ENCODE measurements at places on chromosomes 1 and 21. TPM values are rescaled to one million over a fixed set of nuclear protein-coding genes. Genes with fewer than 3 reads are reported as not detected.

The LDLRAD1 gene
- total RNA-seq = not detected

The CFHR5 gene
- total RNA-seq = not detected

The PIGP gene
- total RNA-seq = 42.5 TPM

The ADAMTS1 gene
- 80.2 TPM for total RNA-seq

The NHLH1 gene
- total RNA-seq = not detected

The TMIGD3 gene
- total RNA-seq = 2.8 TPM

The MMEL1 gene
- 0.32 TPM for total RNA-seq

The HSPB7 gene
- total RNA-seq = 2,365 TPM

The CYP4A11 gene
- not detected for total RNA-seq

The GLMN gene
- total RNA-seq = 6.9 TPM

The MXRA8 gene
- total RNA-seq = 35.2 TPM

The GJA8 gene
- total RNA-seq = not detected

The ATAD3A gene
- total RNA-seq = 13.6 TPM

The RGS8 gene
- total RNA-seq = 0.33 TPM

The APOBEC4 gene
- 0.09 TPM for total RNA-seq

The CLCA1 gene
- not detected for total RNA-seq

The SLAMF9 gene
- total RNA-seq = not detected

The ACTL8 gene
- not detected for total RNA-seq

The CXADR gene
- 18.2 TPM for total RNA-seq

The KCNK2 gene
- total RNA-seq = not detected

The ADAMTSL4 gene
- total RNA-seq = 57.0 TPM

The SERPINC1 gene
- not detected for total RNA-seq

The SPRR2F gene
- total RNA-seq = not detected

The TTC4 gene
- 13.1 TPM for total RNA-seq

The HNRNPCL4 gene
- not detected for total RNA-seq

The TNNI3K gene
- 78.4 TPM for total RNA-seq

The ACOT11 gene
- 31.3 TPM for total RNA-seq

The GJA5 gene
- 197 TPM for total RNA-seq

The IGSF5 gene
- total RNA-seq = 5.0 TPM

The SPRR2G gene
- not detected for total RNA-seq

The RIMS3 gene
- total RNA-seq = 4.8 TPM

The GRIK3 gene
- total RNA-seq = 0.95 TPM

The SSU72 gene
- total RNA-seq = 112 TPM

The GUCA2B gene
- not detected for total RNA-seq

The AZIN2 gene
- total RNA-seq = 4.1 TPM

The CYP4Z1 gene
- 0.47 TPM for total RNA-seq

The TNFRSF18 gene
- 0.38 TPM for total RNA-seq

The OR2T33 gene
- total RNA-seq = not detected

The PRDM16 gene
- 2.9 TPM for total RNA-seq

The SPRR2A gene
- total RNA-seq = not detected

The AGBL4 gene
- total RNA-seq = 4.3 TPM

The CD164L2 gene
- not detected for total RNA-seq

The MTMR11 gene
- total RNA-seq = 14.9 TPM

The B3GALT2 gene
- 59.2 TPM for total RNA-seq

The GIPC2 gene
- 1.6 TPM for total RNA-seq

The IFFO2 gene
- total RNA-seq = 7.3 TPM

The USH2A gene
- total RNA-seq = 2.6 TPM

The RHOC gene
- total RNA-seq = 222 TPM

The NBPF11 gene
- total RNA-seq = 4.2 TPM

The LENEP gene
- total RNA-seq = not detected

The CAMK1G gene
- not detected for total RNA-seq

The F13B gene
- total RNA-seq = not detected

The CYP4A22 gene
- not detected for total RNA-seq

The STUM gene
- total RNA-seq = 1.2 TPM

The SLC2A1 gene
- total RNA-seq = 8.1 TPM

The TTC22 gene
- 0.06 TPM for total RNA-seq

The ATP5PO gene
- 677 TPM for total RNA-seq

The CRB1 gene
- total RNA-seq = 0.60 TPM
